ENCODE measurements at places on chromosomes 1 and 21. TPM values are rescaled to one million over a fixed set of nuclear protein-coding genes. Genes with fewer than 3 reads are reported as not detected.

DNA sequence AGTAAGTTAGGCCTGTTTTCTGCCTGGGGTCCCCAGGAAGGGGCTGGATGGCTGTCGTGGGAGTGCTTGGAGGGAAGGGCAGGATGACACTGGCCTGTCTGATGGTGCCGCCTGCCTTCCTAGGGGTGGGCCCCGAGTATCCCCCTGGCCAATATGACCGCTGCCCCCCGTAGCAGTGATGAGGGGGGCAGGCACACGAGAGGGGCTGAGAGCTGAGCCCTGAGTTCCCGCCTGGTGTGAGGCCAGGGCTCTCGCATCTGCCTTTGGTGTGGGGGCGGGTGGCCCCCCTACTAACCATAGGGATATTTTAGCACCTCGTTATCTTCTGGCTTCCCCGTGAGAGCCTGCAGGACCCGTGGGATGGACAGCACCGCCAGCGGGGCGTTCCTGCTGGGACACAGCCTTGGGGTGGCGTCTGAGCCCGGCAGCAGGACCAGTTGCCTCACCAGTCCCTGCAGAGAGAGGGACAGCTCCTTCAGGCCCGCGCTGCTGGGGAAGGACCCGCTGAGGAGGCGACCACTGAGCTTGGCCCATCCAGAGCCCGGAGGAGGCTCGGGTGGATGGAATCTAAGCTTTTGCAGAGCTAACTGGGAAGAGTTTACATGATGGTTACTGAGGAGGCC, 10.4 kb downstream of the KRTAP10-1 start:
- H3K4me3 ChIP-seq, result no peak overlapping the region
- no peaks in the 10 kb centered on the region for H3K36me3 ChIP-seq
- DNase-seq, result no peak
- H3K4me1 ChIP-seq, result peaks cover 21% of the 10 kb centered on the region
- H3K27ac ChIP-seq, result no peak overlapping the region

DNA sequence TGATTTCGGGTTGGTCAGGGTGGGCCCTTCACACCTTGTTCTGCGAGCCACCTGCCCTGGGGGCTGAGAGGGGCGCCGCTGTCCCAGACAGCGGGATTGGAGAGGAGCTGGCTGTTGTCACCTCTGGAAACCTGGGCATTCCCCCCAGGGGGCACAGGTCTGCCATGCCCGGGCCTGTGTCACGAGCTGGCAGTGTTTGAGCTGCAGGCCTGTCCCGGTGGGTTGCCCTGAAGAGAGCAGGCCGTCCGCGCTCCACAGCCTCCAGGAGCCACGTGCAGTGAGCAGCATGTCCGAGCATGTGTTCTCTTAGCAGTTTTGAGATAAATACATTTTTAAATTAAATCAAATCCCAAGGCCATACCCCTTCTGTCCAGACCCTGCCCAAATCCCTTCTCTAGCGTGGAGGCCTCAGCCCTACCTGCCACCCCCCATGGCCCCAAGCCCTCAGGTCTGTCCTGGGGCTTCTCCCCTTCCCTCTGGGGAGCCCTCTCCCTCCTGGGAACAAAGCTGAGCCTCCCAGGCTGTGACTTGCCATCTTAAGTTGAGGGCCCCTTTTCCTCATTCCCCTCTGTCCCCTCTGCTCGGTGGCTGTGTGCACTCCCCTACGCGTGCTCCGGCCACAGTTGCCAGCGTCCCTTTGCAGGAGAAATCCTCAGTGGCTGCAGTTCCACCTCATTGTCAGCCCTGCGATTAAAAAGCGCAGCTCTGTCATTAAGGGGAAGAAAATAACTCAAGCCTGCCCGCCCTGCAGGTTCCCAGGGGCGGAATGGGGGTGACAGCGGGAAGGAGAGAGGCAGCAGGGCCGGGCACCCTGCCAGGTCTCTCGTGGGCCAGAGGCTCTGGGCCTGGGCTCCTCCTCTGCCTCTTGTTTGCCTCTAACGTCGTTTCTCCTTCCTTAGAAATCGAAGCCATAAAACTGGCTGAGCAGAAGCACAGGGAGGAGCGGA, 26.6 kb downstream of the SLX9 start:
- H3K4me1 ChIP-seq, result peaks cover 11% of the 10 kb centered on the region
- no peak for DNase-seq
- H3K27ac ChIP-seq, result no peak overlapping the region
- H3K36me3 ChIP-seq, result peaks cover 61% of the 10 kb centered on the region

DNA sequence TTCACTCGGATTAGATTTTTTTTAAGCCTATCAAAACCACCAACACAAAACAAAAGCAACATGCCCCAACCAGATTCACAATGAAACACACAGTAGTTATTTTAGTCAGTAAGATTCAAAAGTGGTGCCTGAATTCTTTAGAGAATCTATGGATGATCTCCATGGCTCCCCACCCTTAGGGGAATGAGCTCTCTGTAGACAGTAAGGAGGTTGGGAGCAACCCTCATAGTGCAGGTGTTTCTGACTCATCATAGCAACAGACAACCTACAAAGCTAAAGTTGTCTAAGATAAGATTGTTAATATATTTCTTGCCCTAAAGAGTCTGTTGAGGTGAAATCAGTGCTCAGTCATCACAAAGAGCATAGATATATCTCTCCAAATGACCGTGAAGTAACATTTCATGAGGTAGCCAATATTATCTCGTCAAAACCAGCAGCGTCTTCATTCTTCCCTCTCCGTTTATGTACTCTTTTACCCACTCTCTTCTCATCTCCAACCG, 78.3 kb downstream of the ADAMTS1 start:
- no peaks in the 10 kb centered on the region for H3K27me3 ChIP-seq
- no peak for DNase-seq
- H3K27ac ChIP-seq, result no peak overlapping the region
- H3K36me3 ChIP-seq, result no peaks in the 10 kb centered on the region

DNA sequence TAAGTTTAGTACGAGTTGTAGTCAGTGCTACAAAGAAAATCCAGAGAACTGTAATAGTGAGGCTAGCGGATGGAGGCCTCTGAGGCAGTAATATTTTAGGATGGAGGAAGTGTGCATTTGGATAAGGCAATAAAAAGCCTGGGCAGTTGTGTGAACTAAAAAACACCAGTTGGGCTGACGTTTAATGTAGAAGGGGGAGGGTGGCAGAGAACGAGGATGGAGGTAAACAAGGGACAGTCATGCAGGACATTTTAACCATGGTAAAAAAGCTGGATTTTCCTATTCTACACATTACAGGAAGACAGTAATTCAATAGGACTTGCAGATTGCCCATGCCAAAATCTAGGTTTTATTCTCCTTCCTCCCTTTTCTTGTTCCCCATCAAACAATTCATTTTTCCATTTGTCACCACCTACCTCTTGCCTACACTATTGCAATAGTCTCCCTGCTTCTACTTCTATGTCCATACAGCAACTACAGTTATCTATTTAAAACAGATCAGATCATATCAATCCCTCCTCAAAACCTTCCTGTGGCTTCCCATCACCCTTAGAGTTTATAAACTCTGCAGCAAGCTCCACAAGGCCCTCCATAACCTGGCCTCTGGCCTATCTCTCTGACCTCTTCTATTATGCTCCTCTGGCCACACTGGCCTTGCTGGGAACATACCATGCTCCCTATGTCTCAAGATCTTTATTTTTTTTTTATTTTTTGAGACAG, 27.7 kb downstream of the ERO1B start:
- H3K27me3 ChIP-seq, result no peaks in the 10 kb centered on the region
- H3K4me1 ChIP-seq, result no peaks in the 10 kb centered on the region
- H3K27ac ChIP-seq, result no peak overlapping the region
- H3K4me3 ChIP-seq, result no peak overlapping the region

DNA sequence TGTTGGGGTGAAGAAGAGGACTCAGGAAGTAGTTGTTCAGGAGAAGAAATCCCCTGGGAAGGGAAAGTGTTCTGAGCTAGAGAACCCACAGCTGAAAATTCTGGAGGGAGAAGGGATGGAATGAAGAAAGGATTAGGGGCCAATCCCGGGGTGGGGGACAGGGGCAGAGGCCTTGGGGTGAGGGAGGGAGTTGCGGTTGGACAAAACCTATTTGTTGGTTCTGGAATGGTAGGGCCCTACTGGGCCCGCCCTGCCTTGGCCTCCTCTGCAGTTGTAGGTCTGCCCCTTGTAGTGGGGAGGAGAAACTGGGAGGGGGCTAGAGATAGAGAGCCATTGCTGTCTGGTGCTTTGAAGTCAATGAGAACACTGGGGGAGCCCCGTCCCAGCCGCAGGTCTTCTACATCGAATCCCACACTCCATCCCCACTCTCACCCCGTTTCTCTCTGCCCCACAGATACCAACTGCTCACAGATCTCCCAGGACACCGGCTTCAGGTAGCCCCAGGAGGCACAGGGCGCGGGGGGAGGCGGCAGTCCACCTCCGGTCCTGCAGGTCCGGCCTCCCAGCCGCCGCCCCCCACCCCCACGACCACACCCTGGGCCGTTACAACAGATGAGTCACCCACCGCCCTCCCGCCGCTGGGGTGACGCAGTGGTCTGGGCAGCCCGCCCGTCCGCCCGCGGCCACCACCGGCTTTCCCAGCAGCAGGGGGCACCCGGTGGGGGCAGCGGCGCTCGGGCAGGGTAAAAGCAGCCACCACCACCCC, 1.1 kb downstream of the TAGLN2 start:
- peak; percentile 24 for DNase-seq
- peaks cover 5% of the 10 kb centered on the region for H3K27me3 ChIP-seq
- peak overlapping the region; percentile 8 for H3K27ac ChIP-seq
- H3K36me3 ChIP-seq, result no peaks in the 10 kb centered on the region

DNA sequence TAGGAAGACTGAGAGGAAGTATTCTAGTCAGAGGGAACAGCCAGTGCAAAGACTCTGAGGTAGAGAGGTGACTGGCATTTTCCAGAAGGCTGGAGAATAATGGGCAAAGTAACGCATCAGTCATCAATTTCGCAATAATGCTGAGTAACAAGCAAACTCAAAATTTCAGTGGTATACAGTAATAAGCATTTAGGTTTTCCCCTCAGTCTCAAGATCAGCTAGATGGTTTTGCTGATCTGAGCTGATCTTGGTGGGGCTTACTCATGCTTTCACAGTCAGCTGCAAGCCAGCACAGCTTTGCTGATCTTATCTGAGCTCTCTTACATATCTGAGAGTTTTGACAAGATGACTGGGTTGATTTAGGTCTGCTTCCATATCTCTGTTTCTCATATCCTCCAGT, 108.7 kb downstream of the TSEN15 start:
- H3K4me1 ChIP-seq, result no peaks in the 10 kb centered on the region
- DNase-seq, result no peak
- no peaks in the 10 kb centered on the region for H3K36me3 ChIP-seq
- no peak overlapping the region for H3K27ac ChIP-seq
- no peaks in the 10 kb centered on the region for H3K27me3 ChIP-seq

DNA sequence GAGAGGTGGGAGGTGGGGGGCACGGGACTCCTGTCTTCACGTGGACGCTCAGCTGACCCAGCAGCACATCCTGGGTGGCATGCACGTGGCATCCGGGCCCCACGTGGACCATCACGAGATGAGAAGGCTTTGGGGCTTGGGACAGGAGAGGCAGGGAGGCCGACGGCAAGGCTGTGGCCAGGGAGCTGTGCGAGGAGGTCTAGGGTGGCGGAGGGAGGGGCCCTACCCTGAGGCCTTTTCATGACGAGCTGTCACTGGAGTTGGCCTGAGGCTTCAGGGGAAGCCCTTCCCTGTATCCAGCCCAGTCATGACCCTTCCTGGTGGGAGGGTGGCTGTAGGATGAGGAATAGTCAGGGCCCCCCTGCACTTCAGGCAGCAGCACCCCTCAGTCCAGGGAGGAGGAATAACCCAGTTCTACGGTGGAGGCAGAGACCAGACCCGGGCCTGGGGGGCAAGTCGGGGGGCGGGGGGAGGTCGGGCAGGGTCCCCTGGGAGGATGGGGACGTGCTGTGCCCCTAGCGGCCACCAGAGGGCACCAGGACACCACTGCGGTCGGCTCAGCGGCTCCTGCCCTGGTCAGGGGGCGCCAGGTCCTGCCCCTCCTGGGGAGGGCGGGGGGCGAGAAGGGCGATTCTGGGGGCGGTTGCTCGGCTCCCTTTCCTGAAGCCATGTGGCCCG, 2.0 kb upstream of the PERM1 start:
- peaks cover 22% of the 10 kb centered on the region for H3K27me3 ChIP-seq
- H3K4me1 ChIP-seq, result peaks cover 45% of the 10 kb centered on the region
- DNase-seq, result no peak
- H3K4me3 ChIP-seq, result no peak overlapping the region

The DYNLT4 gene
- total RNA-seq, result 0.77 TPM

The CAPN9 gene
- total RNA-seq, result 0.31 TPM

DNA sequence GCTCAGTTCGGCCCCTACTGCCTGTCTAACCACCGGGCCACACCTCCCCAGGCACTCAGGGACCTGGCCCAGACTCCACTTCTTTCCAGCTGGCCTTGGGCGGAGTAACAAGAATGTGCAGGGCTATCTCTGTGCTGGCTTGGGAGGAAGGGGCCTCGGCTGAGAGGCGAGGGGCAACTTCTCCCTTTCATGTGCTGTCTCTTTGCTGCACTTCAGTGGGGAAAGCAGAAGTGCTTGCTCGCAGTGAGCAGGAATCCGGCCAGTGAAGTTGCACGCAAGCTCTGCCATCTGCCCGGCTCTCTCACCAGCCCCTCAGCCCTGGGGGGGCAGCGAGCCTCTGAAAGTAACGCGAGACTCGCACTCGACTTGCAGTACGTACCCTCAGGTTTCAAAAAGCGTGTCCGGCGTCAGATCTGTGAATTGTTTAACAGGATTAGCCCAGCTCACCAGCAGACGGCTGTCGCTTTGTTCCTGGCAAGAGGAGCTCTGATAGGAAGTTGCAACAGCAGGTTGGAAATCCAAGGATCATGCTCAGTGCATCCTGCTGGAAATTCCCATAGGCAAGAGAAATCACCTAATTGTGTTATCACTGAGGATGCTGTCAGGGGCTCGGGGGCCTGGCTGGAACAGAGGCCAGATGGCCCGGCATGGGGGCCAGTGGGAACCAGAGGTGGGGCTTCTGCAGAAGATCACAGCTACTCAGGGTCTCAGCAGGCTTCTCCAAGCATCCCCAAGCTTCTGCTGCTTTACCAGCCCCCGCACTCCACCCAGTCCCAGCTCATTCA, 221.1 kb downstream of the NPHP4 start:
- H3K27me3 ChIP-seq, result peaks cover 6% of the 10 kb centered on the region
- H3K4me3 ChIP-seq, result no peak overlapping the region
- peak; percentile 5 for DNase-seq
- no peaks in the 10 kb centered on the region for H3K4me1 ChIP-seq
- H3K36me3 ChIP-seq, result no peaks in the 10 kb centered on the region
- H3K27ac ChIP-seq, result no peak overlapping the region

The A3GALT2 gene
- not detected for total RNA-seq

The CIART gene
- total RNA-seq, result not detected

- no peak overlapping the region for H3K4me3 ChIP-seq
- no peaks in the 10 kb centered on the region for H3K36me3 ChIP-seq
- peaks cover 51% of the 10 kb centered on the region for H3K27me3 ChIP-seq
- H3K4me1 ChIP-seq, result no peaks in the 10 kb centered on the region
Observed at GRCh38 chr1:152112101-152112884, 3.0 kb downstream of the TCHH start.

GRCh38 chr1:213127074-213127473, 76.0 kb downstream of the RPS6KC1 start:
- H3K4me1 ChIP-seq, result peaks cover 23% of the 10 kb centered on the region
- no peak for DNase-seq
- no peak overlapping the region for H3K27ac ChIP-seq
- H3K36me3 ChIP-seq, result no peaks in the 10 kb centered on the region
- no peak overlapping the region for H3K4me3 ChIP-seq

GRCh38 chr1:109198043-109198695, 15.5 kb upstream of the SARS1 start:
- no peaks in the 10 kb centered on the region for H3K36me3 ChIP-seq
- H3K27me3 ChIP-seq, result no peaks in the 10 kb centered on the region
- peaks cover 40% of the 10 kb centered on the region for H3K4me1 ChIP-seq
- no peak overlapping the region for H3K4me3 ChIP-seq

- DNase-seq, result no peak
- H3K27me3 ChIP-seq, result no peaks in the 10 kb centered on the region
- no peaks in the 10 kb centered on the region for H3K4me1 ChIP-seq
- no peaks in the 10 kb centered on the region for H3K36me3 ChIP-seq
Observed at GRCh38 chr1:164796916-164797315, 237.9 kb downstream of the PBX1 start.

The HSD11B1 gene
- total RNA-seq, result not detected

The ARHGEF16 gene
- total RNA-seq, result 20.3 TPM
